SW480 (cell line): ENCODE measurements at places on chromosomes 7 and 10.

DNA sequence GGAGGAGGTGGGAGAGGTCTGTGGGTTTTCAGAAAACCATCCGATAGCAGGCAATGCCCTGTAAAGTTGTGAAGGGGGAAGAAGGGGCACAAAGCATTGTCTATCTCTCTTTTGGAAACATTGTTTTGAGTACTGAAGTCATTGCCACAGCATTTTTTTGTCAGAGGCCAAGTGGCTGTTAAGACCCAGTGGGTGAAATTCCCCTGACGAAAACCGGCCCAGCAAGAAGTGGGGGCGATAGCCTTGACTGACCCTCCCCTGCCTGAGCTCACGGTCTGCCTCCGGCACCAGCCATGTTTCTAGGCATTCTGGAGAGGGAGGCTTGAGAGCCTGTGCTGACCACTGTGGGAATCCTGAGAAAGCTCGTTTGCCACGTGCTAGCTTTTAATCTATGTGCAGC lies 144.7 kb downstream of the RPS24 start:
- DNase-seq, result no peak

DNA sequence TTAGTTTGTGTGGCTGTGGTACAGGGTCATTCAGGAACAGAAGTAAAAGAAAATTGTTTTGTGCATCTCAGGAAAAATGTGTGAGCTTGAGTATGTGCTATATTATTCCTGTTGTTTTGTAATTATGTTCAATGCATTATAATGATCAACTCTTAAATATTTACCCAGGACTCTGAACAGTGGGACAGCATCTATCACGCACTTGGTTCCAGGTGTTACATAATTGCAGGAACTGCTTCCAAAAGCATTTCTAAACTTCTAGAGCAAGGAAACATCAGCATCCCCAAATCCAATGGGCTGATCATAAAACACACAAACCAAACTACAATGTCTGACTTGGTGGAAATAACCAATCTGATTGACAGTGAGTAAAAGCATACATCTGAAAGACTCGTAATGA lies 26.6 kb downstream of the ENO4 start:
- DNase-seq, result no peak

DNA sequence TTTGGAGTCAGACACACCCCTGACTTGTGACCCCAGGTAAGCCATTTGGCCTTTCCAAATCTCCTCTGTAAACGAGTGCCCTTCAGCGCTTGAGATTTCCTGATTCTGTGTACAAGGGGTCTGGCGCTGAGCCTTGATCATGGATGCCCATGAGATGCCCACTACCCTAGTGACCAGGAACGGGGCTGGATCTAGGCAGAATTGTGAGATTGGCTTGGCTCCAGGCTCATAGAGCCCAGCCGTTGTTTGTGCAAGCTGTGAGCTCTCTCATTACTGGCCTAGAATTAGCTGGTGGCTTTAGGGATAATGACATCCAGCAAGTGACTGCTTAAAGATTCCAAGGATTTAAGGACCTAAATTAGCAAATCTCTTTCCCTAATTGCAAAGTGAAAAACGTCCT lies 84.9 kb downstream of the CAMK1D start:
- no peak for DNase-seq

GRCh38 chr10:11245510-11245909 lies 227.8 kb downstream of the CELF2 start:
- DNase-seq, result no peak

DNA sequence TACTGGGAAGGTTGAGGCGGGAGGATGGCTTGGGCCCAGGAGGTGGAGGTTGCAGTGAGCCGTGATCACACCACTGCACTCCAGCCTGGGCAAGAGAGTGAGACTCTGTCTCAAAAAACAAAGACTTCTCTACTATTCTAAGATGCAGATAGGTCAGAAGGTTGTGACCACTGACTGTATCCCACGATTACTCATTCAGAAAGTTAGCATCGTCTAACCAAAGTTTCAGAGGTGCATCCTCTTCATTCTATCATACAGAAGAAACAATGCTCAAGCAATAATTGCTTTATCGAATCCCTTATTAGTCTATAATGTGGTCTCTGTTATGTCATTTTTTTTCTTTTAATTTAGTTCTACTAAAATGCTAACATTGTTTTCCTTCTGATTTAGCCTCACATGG lies 348.7 kb upstream of the LRGUK start:
- DNase-seq, result no peak

DNA sequence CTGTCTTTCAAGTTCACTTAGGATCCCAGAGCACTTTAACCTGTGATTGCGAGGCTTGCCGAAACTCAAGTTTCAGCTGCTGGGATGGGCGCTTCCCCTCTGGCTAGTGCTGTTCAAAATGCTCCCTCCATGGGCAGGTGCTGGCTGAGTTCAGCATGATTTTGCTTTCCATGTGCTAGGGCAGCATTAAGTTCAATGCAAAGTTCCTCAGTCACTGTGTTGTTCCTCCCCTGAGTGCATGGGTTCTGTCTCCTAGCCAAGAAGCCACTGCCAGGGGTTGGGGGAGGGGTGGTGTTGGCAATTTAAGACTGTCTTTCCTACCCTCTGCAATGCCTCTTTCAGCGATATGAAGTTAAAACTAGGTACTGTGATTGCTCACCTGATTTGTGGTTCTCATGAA lies 56.5 kb upstream of the HELLS start:
- DNase-seq, result no peak

GRCh38 chr7:22853674-22854157 lies 31.1 kb upstream of the TOMM7 start:
- DNase-seq, result no peak

- peak; percentile 47 for DNase-seq
Observed at GRCh38 chr7:74023092-74023536, 4.9 kb upstream of the ELN start.

DNA sequence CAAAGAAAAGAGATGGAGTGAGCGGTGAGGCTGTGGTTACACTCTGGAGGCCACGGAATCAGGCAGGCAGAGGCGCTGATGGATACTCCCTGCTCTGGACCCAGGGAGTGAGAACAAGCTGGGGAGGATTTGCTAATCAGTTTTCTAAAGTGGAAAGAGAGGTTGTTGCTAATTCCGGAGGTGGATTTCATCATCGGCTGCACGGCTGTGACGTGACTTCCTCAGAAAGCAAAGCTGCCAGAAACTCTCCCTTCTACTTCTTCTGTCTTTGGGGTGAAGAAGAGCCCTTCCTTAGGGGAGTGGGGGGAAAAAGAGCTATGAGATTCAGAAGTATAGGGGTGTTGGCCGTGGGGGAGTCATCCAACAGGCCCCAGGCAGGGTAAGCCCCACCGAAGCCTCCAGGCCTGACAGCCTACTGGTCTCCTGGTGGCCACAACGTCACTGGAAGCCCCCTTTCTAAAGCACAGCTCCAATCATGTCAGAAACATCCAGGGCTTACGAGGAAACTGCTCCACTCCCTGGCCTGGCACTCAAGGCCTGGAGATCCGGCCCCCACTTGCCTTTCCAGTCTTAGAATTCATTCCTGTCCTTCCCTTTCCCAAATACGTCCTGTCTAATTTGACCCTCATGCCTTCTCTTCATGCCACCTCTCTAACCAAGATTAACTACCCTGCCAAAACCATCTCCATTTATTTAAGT lies 114.5 kb downstream of the HIP1 start:
- peak; percentile 28 for DNase-seq

- peak; percentile 21 for DNase-seq
Observed at GRCh38 chr7:132614428-132615318, 38.4 kb upstream of the PLXNA4 start.

DNA sequence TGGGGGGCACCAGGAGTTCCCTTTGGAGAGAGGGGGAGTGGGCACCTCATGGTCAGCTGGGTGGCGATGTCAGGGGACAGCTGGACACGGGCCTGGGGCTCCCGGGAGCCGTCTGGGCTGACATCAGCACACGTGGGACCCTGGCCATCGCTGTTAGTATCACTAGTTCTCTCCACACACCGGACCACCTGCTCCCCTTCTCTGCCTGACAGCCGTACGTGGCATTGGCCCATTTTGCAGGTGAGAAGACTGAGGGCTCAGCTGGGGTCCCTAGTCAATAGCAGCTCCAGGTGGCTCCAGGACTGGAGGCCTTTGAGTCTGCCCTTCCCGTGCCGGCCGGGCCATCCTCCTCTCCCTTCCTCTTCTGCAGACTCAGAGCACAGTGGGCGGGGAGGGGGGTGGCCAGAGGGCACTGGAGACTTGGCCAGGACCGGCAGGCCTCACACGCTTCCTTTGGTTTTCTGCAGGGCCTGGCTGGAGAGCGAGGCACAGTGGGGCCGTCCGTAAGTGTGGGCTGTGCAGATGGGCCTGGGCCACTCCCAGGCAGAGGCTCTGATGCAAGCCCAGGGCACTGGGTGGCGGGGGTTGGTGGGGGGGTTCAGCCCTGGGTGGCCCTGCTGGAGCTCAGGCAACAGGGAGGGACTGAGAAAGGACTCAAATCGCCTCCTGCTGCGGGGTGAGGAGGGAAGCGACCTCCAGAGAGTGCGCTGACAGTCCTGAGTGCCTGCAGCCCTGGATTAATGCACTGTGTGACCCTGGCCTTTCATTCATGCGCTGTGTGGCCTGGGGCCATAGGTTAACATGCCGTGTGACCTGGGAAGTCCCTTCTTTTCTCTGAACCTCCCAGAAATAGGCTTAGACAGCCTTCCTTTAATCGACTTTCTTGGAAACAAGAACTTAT lies 78.2 kb downstream of the MYL10 start:
- DNase-seq, result no peak

- DNase-seq, result peak; percentile 53
Observed at GRCh38 chr7:34823650-34824258, 165.7 kb downstream of the NPSR1 start.

DNA sequence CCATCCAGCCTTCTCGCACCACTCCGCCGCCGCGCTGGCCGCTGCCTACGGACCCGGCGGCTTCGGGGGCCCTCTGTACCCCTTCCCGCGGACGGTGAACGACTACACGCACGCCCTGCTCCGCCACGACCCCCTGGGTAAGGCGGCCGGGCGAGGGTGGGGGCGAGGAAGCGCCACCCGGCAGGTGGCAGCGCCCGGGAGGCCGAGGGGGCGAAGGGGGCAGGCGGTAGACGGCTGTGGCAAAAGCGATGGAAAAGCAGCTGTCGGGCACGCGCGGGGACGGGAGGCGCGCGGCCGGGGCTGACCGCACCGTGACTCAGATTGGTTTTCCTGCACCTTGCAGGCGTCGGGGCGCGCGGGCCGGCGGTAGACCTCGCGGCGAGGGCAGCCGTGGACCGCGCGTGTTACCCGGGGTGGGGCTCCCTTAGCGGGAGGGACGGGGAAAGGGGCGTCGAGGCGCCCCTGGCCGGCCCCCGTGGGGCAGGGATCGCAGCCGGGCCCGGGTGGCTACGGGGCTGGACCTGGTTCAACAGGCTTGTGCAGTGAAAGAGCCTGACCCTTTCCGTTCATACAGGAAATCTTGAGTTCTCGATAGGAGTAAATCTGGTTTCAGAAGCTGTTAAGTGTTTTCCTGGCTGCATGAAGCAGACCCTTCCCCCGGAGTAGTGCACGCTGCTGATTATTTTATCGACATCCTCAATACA lies 608 bp downstream of the HHEX start:
- DNase-seq, result peak; percentile 64
